ENCODE measurements at places on chromosomes 1 and 21.

- DNase-seq, result no peak
These were observed 995 bp downstream of the CACYBP start for GRCh38 chr1:175000697-175001187.

DNA sequence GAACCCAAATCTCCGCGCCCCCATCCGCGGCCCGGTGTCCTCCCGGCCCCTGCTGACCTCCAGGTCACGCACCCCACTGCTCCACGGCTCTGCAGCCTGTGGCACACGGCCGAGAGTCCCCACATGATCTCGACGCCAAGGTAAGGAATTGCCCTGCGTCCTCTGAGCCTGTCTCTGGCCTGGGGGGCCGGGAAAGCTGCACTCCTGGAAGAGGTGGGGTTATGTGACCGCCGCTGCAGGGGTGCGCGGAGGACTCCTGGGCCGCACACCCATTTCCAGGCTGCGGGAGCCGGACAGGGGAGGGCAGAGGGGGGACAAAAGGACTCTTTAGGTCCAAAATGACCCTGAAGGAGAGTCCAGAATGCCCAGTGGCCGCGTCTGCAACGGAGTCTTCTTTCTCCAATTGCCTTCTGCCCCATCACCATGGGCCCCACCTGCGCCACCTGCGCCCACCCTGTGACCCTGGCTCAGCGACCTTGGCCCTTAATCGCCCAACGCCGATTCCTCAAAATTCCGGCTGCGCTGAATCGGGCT, 997 bp upstream of the SIM2 start:
- DNase-seq, result no peak

GRCh38 chr21:32101277-32101676, 177.6 kb downstream of the MIS18A start:
- no peak for DNase-seq

- peak; percentile 59 for DNase-seq
These were observed 67.8 kb downstream of the OBSCN start for GRCh38 chr1:228275430-228276173.

- no peak for DNase-seq
These were observed 51.5 kb downstream of the DMRTA2 start for GRCh38 chr1:50371749-50372148.

- no peak for DNase-seq
These were observed 8.9 kb upstream of the KIF21B start for GRCh38 chr1:201032408-201032807.

GRCh38 chr1:86706018-86706635, 1.8 kb downstream of the SH3GLB1 start:
- DNase-seq, result no peak

DNA sequence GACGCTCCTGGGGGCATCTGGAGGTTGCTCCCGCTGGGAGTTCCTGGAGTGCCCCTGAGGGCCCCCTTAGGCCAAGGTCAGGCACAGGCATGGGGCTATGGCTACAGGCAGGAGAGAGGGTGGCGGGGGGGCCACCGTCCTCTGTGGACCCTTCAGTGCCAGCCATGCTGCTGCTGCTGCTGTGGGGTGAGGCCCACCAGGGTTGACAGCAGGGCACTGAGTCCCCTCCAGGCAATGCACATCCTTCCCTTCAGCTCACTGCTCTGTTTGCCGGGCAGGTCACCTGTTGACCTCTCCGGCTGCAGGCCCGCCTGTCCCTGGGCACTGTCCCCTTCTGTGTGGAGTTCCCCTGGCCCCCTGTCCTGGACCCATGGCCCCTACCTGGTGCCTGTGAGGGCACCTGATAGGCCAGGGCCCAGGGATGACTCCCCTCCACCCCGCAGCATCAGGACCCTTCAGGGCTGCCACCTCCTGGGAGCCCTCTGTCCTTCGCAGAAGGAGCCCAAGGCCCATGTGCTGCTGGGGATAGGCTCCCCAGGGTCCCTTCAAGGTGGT, 34.1 kb upstream of the ADARB1 start:
- no peak for DNase-seq

GRCh38 chr21:31290765-31291164, 53.3 kb downstream of the TIAM1 start:
- DNase-seq, result no peak

DNA sequence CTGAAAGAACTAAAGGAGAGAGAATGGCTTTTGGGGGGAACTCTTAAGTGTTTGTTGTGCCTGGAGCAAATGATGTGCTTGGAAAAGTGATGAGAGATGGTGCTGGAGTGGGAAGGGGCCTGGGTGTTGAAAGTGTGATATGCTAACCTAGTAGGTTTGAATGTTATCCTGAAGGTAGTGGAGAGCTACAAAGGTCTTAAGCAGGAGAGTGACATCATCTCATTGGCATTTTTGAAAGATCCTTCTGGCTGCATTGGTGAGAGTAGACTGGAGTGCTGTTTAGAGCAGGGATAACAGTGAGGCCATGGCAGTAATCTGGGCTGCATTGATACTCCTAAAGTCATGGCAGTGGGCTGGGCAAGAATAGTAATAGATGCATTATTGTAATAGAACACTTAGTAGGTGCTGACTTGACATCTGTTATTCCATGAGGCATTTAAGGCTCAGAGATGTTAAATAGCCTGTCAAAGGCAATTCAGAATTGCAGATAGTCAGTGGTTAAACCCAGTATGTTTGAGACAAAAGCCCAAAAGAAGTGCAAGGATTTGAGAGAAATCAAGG, 44.5 kb downstream of the MDM4 start:
- DNase-seq, result no peak

- no peak for DNase-seq
These were observed 75.8 kb downstream of the ARHGEF16 start for GRCh38 chr1:3530086-3530925.
